Karpas-422 (cell line): ENCODE measurements at places on chromosomes 3 and 15.

- DNase-seq: no peak
These were observed 99.0 kb downstream of the ANO10 start for GRCh38 chr3:43522727-43523362.

DNA sequence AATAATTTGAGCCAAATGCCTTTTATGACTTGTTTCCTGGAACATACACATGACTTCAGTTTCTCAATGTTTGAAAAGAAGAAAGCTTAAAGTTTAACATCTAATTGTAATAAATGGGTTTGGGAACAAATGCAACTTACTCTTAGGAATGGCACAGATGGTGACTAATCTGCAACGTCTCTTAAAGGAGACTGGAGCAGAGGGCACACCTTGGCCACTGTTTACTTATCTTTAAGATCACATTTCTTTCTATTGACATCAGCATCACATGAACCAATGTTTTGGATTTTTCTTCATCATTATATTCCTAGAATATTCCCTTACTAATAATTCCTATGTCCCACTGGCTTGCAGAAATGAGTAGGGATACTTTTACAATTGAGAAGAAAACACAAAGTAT lies 229.5 kb downstream of the CHL1 start:
- no peak for DNase-seq

DNA sequence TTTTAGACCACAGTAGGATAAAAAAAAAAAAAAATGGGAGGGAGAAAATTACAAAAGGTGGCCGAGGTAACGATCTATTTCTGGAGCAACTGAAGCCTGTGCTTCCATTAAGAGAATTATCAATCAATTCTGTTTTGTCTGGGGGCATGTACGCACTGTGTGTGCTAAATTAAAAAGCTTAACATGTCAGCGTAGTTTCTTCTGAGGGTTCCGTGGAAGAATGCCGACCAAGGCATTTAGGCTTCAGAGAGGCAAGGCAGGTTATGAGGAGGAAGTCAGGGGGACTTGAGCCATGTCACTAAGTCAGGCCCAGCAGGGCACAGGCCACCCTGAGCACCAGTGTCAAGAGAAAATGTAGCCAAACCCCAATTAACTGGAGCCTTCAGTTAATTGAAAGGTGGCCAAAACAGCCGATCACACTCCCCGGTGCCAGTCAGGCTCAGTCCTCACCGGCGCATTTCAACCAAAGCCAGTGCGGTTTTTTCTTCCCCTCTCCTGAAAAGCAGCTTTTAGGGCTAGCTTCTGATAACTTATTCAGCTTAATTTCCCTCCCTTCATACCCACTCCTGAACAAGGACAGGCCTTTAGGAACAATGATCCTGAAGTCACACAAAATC lies 113.9 kb downstream of the MEGF11 start:
- DNase-seq: no peak

DNA sequence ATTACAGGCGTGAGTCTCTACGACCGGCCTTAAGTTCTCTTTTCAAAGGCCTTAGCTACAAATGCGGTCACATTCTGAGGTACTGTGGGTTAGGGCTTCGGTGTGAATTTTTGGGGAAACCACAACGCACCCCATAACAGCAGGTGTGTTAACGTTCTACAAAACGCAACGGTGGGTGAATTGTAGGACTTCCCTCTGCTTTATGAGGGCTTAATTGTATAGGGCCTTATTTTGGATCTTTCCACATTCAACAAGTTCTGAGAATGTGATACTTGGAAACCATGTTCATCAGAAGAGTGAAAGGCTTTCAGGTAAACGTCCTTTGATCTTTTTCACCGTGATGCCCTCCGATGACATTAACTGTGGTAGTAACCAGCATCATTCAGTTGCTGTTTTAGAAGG lies 998.6 kb upstream of the CFAP20DC start:
- no peak for DNase-seq

DNA sequence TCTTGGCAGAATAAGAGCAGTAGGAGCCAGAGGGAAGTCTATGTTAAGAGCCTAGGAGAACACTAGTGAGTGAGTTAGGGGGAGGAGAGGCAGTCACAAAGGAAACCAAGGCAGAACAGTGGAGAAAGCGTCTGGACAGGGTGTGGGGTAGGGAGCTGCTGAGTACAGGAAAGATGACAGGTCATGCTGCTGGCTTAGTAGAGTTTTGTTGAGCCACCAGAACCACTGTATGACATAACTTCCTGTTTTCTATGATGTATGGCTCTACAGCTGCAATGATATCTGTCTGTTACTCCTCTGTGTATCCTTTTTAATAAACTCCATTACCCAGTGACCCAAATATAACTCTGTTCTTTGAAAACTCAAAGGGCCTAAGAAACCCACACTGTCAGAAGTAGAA lies 10.6 kb upstream of the STT3B start:
- DNase-seq: peak; percentile 79

DNA sequence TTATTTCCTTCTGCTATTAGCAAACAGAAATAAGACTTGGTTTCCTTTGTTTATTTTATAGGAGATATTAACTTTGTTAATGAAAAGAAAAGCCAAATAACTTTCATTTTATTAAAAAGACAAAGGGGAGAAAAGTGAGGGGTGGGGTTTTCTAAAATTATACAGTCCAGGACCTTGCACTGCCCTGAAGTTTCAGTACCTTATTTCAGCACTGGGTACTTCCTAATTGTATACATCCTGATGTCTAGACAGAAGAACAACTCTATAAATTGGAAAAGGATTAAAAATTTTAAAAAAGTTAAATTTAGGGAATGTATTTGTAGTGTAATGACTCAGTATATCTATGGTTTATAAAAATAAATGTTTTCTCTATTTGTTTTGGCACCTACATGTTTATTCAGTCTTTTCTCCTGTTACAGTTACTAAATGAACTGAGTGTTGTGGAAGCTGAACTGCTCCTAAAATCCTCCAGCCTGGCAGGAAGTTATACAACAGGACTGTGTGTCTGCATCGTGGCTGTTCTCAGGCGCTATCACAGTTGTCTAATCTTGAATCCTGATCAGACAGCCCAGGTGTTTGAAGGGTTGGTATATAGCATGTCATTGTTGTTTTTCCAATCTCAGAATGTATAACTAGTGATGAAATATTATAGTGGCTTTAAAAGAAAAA lies 27.6 kb upstream of the P2RY13 start:
- no peak for DNase-seq

DNA sequence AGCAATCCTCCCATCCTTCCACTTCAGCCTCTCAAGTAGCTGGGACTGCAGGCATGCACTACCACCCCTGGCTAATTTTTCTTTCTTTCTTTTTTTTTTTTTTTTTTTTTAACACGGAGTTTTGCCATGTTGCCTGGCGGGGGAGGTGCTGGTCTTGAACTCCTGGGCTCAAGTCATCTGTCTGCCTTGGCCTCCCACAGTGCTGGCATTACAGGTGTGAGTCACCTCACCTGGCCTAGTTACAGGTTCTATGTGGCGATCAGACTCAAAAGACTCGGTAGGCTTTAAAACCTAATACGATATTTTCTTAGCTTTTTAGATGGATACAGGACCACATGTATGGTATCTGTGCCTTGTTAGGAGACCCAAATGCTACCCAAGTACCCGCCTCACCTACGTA lies 14.0 kb upstream of the SLC25A26 start:
- no peak for DNase-seq

DNA sequence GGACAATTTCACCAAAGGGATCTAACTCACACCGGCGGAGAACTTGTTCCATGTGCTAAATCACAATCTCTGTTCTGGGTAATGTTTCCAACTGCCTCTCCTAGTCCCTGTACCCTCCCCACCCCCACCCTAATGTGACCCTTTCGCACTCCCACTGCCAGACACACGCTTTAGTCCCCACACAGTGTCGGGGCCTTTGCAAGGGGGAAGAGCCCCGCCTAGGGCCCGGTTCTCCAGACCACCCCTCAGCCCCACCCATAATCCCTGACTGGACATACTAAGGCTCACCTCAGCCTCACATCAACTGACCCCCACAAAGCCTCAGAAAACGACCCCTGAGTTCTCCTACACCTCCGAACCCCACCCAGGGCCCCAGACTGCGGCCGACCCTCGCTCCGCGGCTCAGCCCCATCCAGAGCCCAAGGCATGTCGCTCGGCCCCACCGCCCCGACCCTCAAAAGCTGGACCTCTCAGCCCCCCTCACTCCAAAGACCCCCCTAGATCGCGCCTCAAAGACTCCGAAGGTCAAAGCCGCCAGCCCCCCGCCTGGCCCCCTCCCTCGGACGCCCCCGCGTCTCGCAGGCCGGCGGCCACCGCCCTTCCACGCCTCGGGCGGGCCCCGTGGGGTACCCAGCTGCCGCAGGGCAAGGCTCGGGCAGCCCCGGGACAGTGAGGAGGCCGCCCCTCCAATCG lies 72.0 kb upstream of the MAP4 start:
- peak; percentile 66 for DNase-seq

GRCh38 chr3:32681811-32682210 lies 3.2 kb upstream of the CNOT10 start:
- DNase-seq: no peak

DNA sequence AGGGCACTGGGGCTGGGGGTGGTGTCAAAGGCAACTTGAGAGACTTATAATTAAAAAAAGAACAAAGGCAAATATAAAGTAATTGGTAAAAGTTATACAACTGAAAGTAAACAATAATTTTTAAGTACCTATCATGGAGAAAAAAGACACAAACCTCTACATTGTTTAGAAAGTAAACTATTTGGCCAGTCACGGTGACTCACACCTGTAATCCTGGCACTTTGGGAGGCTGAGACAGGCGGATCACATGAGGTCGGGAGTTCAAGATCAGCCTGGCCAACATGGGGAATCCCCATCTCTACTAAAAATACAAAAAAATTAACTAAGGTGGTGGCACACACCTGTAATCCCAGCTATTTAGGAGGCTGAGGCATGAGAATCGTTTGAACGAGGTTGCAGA lies 25.8 kb downstream of the RPSA start:
- DNase-seq: no peak

GRCh38 chr15:88498996-88499395 lies 31.5 kb downstream of the MRPS11 start:
- DNase-seq: no peak

DNA sequence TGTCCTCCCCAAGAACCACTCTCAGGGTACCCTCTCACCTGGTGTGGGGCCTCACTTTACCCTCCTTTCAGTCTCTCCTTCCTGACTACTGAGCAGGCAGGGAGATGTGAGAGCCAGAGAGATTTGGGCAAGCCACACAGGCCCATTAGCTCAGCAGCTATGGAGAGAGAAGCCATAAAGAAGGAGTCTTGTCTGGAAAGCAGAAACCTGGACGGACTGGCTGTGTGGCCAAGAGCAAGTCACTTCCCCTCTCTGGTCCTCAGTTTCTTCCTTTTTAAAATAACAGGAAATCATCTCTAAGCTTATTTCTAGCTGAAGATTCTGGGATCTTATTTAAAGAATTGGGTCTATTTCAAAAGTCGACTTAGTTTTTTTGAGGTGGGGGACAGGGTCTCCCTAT lies 65.8 kb upstream of the ZNF148 start:
- DNase-seq: no peak

DNA sequence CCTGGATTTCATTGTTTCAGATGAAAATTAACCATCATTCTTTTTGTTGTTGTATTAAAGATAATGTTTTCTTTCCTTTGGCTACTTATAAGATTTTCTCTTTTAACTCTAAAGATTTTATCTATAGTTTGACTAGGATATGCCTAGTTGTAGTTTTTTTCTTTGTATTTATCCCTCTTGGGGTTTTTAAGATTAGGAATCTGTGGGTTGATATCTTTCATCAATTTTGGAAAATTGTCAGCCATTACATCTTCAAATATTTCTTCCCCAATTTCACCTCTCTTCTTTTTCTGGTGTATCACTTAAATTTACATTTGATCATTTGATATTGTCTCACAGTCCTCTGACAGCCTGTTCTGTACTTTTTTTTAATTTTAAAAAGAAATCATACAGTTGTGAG lies 32.5 kb upstream of the LIMD1 start:
- DNase-seq: no peak
